Activated CD4-positive, alpha-beta memory T cell treated with anti-CD3 and anti-CD28 coated beads, Interleukin-2, amount 10 ng/mL, durations not matched to agents 7 days and 5 days (primary cell): ENCODE measurements at places on chromosomes 3 and 15. TPM values are rescaled to one million over a fixed set of nuclear protein-coding genes. Genes with fewer than 3 reads are reported as not detected.

MORC1 gene
- not detected for total RNA-seq

DNA sequence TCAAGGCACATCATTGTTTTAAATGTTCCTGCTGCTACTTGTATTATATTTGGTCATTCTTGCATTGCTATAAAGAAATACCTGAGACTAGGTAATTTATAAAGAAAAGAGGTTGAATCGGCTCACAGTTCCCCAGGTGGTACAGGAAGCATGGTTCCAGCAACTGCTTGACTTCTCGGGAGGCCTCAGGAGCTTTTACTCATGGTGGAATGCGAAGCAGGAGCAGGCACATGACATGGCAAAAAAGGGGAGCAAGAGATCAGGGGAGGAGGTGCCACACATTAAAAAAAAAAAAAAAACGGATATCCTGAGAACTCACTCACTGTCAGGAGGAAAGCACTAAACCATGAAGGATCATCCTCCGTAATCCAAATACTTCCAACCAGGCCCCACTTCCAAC lies 286.9 kb upstream of the PLSCR5 start:
- DNase-seq, result no peak

GRCh38 chr3:59289831-59290230 lies 240.0 kb upstream of the CFAP20DC start:
- DNase-seq, result no peak

GRCh38 chr3:23797491-23797890 lies 8.3 kb upstream of the UBE2E1 start:
- DNase-seq, result no peak

DNA sequence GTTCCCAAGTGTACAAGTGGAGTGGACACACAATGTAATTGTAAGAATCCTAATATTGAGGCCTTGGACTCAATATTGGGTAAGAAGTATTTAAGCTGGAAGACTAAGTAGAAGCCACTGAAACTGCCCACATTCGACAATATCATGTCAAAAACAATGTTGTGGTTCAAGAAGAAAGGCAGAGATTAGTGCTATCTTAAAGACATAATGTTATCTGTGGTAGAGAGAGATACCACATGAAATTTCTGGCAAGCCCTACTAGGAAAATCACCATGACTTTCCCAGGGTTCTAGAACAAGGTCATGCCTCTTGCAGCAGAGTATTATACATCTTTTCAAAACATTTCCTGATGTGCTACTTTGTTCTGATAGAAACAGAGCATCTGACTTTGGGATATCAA lies 192.6 kb downstream of the RAP2B start:
- DNase-seq, result no peak

- DNase-seq, result no peak
Observed at GRCh38 chr3:102225407-102226132, 209.2 kb upstream of the ZPLD1 start.

GRCh38 chr3:43343185-43343584 lies 56.8 kb downstream of the SNRK start:
- DNase-seq, result no peak

DNA sequence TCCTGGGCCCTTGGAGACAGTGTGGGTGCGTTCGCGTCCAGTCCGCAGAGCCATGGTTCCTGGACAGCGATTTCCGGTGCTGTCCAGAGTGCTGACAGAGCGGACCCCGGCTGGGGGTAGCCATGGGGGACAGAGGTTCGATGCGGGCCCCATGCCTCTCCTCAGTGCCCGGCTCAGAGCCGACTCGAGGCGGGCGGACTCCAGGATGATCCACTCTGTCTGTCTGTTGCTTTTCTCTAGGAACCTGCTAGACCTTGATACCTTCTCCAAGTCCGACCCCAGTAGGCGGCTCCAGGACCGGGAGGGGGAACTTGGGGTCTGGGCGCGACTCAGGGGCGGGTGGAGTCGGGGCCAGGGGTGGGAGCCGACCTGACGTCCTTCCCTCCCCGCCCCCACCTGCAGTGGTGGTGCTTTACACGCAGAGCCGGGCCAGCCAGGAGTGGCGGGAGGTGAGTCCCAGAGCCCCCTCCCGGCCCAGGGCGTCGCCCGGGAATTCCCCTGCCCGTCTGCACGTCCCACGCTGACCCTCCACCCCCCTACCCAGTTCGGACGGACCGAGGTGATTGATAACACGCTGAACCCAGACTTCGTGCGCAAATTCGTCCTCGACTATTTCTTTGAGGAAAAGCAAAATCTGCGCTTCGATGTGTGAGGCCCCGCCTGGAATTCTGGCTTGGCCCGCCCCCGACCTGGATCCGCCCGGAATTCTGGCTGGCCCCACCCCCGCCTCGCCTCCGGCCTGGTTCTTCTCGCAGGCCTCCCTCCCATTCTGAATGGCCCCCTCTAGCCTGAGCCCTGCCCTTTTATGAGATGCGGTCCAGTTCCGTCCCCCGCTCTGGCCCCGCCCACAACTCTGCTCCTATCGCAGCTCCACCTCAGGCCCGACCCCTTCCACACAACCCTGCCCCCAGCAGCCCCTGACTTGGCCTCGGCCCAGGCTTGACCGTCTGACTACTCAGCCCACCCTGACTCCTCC lies 1.0 kb downstream of the CPNE9 start:
- DNase-seq, result peak; percentile 20

DNA sequence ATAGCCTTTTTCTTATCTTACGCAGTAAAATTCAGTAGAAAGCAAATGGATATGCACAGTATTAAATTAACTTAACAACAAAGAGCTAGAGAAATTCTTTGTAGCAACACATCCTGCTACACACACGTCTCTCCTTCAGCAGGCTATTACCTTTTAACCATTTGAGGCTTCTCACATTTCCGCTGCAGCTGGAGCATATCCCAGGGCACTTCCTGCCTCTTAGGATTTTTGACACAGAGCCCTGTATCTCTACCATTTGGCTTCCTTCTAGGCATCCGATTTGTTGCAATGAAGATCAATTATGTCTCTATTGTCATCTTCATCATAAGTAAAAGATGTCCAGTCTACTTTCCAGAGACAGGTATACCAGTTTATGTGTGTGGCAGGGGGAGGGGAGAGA lies 292.4 kb upstream of the CBLB start:
- no peak for DNase-seq

- no peak for DNase-seq
Observed at GRCh38 chr3:170792471-170792870, 77.5 kb downstream of the RPL22L1 start.

DNA sequence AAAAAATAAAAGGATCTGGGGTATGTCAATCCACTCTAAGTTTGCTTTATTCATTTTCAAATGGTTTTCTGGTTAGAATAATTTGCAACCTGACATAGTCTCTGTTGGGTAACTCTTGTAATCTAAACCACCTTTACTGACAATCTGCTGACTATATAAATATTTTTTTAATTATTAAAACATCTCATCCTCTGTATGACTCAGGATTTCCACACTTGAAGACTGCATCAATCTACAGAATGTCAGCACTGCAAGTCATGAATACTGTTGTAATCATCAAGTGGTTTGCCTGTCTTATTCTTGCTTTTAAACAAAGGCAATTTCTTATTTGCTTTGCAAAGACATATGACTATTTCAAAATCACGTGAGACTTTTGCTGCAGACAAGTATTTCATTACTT lies 42.1 kb downstream of the VGLL3 start:
- DNase-seq, result no peak

DNA sequence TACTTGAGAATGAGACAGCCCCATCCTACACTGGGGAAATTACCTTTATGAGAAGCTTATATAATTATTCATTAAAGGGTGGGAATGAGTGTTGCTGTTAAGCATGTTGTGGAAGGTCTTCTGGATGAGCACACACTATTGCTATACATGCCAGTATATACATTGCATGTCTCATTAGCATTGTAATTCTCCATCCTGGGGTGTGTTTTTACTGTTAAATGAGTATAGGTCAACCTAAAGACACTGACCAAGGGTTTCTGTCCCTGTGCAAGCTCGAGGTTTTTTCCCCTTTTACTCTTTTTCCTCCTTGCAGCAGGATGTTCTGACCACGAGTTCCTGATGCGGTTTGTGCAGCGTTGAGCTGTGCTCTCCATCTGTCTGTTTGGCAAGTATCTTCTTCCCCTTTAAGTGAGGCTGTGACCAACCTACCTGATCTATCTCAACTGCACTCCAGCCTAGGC lies 7.2 kb upstream of the IVD start:
- peak; percentile 39 for DNase-seq

DNA sequence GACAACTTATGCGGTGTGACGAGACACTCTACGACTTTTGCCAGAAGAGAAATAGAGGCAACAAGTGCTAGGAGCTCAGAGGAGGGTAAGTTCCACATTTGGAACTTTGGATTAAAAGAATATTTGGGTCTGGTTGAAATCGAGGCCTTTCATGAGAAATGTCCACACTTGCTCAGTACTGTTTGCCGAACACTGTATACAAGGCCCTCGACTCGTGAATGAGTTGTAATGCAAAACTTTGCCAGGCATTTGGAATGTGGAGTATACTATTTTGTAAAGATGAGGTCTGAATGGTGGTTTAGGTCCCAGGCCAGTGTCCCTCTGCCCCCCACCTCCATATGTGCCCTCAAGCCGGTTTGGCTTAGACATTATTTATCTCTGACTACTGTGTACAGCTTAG lies 73.9 kb downstream of the IGF1R start:
- DNase-seq, result no peak

DNA sequence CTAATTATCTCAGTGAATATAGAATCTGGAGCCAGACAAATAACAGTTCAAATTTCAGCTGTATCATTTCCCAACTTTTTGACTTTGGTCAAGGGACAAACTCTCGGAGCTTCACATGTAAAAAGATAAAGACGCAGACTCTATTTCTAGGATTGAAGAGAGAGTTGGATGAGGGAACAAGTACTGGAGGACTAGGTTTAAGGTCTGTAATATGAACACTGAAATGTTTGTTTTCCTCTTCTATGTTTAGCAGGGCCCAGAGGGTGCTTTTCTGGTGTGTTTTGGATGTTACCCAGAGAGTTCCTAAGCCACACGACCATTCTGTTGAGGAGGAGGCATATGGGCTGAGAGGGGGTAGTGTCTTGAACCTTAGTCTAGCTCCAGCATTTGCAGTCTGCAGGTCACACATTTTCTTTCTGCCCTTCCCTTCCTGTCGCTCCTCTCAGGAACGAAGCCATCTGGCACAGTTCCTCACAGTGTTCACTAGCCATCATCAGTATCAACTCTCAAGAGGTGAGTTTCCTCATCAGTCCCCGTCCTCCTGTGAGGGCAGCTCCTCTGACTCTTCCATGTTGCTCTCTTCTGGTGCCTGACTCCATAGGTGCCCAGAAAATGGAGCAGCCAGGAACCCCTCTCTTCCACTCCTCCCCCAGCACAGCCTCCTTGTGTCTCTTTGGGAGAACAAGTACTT lies 250.1 kb downstream of the SQOR start:
- DNase-seq, result no peak
